Naive thymus-derived CD4-positive, alpha-beta T cell (primary cell): ENCODE measurements at places on chromosomes 16 and 17. TPM values are rescaled to one million over a fixed set of nuclear protein-coding genes. Genes with fewer than 3 reads are reported as not detected.

The MAF gene
- 6.4 TPM for total RNA-seq

- no peak for DNase-seq
Measured at GRCh38 chr16:64397945-64398508, 723.8 kb downstream of the CDH11 start.

DNA sequence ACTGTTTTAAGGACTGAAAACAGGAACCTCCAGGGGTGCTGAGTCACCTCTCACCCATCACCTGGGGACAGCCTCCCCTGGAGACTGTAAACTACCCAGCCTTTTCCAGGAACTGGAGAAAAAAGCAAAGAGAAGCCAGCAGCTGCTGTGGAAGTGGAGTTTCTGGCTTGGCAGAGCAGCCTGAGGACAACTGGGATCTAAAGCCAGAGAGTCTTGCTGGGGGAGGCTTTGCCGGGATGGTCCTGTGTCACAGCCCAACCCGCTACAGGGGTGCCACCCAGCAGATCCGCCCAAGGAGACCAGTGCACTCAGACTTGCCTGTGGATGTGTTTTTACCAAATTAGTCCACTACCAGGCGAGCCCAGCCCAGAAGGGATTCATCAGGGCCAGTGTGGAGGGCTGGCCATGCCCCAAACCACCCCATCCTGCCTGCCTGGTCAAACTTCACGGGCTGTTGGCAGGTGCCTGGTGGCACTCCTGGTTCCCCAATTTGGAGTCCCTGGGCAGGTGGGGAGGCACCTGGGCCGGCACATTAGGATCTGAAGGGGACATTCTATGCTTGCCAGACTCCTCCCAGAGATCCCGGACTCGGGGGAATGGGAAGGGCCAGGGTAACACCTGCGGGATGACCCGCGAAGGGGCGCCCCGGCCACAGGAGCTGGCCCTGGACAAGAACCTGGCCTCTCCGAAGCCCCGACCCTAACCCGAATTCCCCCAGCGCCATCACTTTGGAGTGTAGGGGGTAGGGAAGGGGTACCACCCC lies 771 bp downstream of the MSRB1 start:
- no peak for DNase-seq

DNA sequence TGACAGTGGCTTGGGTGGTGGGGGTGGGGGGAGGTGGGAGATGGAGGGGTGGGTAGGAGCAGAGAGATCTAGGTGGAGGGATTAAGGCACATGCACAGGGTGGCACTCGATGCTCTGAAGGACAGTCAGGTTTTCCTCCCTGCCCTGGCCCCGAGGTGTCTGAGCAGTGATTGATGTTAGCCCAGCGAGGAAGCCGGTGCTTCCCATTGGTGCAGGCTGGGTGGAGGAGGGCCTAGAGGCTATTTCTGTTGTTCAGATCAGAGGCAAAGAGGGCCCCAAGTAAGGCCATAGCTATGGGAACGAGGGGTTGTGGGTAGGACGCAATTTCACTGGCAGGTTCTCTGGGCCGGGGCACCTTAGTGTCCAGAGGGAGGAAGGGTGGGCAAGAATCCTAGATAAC lies 23.1 kb downstream of the CACNA1G start:
- no peak for DNase-seq

DNA sequence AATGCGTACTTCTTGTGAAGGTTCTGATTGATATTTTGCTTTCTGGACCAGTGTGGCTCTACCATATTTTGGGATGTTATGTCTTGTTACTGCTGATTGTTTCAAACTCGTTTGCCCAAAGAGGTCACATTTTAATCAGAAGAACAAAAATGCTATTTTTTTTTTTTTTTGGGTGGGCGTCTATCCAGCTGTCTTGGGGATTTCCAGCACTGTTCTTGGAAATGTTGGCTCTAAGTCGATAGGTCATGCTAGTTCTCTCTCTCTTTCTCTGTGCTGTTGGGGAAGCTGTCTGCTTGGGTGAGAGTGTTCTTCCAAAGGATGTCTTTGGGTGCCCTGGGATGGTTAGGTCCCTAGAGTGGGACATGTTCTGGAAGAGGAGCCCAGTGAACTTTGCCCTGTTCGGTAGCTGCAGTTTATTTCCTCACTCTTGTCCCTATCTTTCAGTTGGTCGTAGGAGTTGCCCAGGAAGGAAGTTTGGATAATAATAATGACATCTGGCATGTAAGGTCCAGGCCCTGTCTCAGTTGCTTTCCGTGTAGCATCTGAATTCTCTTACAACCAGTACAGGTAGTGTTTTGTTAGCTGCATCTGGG lies 2.9 kb downstream of the IRF8 start:
- no peak for DNase-seq
